ENCODE measurements at places on chromosomes 3 and 15. TPM values are rescaled to one million over a fixed set of nuclear protein-coding genes. Genes with fewer than 3 reads are reported as not detected.

CHDH gene
- 11.7 TPM for total RNA-seq

SLC28A1 gene
- not detected for total RNA-seq

WDR49 gene
- 0.35 TPM for total RNA-seq

DLG1 gene
- 27.1 TPM for total RNA-seq

FRMD4B gene
- 1.0 TPM for total RNA-seq

DNA sequence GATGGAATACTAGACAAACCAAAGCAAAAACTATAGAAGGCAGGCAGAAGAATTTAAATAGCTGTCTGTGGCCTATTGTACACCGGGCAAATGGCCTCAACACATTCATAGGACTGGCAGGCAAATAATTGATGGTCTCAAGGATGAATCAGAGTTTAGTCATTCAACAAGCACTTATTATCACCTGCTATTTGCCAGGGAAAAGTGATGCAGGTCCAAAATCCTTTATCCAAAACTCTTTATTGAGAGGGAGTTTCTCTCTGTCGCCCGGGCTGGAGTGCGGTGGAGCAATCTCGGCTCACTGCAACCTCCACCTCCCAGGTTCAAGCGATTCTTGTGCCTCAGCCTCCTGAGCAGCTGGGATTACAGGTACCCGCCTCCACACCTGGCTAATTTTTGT, 2.3 kb downstream of the EIF2AK4 start:
- no peak for DNase-seq

DNA sequence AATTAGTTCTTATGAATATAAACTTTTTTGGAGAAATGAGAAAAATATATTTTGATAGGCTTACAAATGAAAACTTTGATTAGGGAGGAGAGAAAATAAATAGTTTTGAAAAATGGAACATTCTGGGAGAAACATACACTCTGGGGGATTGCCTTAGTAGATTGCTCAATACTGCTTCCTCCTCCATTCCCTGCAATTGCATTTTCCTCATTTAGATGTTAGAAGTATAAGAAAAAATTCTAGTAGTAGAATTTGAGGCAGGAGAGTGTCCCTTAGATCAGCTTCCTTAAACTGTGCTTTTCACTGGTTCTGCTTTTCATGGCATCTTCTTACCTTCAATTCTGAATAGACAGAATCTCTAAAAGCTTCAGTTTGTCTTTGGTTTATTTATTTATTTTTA, 46.2 kb upstream of the CTDSPL2 start:
- no peak for DNase-seq

DNA sequence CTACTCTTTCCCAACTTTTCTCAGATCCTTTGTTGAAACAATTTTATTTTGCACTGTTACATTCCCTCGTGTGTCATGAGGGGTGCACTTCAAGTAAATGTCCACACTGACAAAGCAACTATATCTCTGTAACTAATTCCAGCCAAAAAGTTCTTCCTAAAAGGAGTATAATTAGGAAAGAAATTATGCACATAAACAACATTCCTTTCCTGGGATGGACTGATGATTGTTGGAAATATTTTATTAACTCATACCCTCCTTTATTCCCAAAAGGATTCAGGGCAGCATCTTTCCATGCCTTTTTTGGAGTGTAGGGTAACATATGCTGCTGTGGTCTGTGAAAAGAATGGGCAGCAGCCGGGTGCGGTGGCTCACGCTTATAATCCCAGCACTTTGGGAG, 426.1 kb upstream of the THBS1 start:
- DNase-seq = no peak

GRCh38 chr3:12356175-12356574, 67.3 kb downstream of the PPARG start:
- DNase-seq = no peak

DNA sequence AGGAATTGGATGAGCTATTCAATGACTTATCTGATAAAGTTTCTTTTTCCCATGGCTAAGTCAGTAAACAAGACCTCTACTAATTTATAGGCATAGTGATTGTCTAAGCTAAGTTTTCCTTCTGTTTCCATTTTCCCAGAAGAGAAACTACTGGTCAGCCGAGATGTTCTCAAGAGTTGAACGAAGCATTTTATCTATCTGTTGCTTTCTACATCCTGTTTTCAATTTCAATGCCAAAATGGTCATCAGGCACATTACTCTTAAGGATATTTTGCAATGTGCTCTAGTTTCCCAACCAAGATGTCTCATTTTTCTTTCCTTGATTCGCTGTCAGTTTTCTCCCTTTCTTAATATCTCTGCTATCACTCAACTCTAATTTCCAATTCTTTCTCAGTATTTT, 228.7 kb downstream of the MBNL1 start:
- DNase-seq = no peak

DNA sequence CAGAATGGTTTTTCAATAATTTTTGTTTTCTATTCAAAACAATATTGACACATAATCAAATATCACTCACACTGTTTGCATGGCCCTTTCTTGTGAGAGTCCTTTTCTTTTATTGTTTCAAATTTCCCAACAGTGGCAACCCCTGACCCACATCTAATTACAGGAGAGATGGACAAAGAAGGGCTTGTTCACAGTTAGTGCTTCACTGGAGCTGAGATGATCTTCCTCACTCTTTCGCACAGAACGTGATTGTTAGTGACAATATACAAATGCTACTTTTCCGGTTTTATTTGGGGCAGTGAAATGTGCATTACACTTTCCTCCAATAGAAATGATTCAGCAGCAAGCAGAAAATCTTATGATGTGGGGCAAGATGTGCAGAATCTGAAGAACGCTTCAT, 38.6 kb upstream of the TTC14 start:
- no peak for DNase-seq

DNA sequence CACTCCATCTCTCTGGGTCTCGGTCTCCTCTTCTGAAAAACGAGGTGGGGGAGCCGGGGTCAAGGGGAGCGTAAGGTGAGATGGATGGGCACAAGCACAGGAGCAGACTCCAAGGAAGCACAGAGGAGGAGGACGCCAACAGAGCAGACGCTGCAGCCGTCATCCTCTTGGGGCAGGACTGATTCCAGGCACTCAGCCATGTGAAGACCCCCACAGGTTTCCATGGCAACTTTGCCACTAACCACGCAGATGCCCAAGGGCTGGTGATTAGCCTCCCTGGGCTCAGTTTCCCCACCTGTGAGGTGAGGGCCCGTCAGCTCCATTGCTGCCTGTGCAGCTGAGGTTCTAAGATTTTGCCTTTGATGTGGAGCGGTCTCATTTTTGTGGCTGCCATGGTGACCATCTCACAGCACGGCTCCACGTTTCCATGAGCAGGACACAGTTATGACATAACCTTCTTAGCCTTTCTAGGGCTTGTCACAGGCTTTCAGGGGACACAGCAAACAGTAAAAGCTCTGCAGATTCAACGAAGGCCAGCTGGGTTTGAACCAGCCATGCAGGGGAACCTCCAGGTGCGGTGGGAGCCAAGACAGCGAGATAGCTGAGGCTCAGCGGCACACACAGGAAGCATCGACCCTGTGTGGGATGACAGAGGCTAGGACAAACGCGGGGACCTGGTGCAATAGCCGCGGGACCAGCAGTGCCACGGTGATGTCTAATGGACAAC, 170.3 kb downstream of the NUP210 start:
- DNase-seq = no peak

- DNase-seq = no peak
These were observed 2.1 kb upstream of the PRSS50 start for GRCh38 chr3:46719735-46720271.

DNA sequence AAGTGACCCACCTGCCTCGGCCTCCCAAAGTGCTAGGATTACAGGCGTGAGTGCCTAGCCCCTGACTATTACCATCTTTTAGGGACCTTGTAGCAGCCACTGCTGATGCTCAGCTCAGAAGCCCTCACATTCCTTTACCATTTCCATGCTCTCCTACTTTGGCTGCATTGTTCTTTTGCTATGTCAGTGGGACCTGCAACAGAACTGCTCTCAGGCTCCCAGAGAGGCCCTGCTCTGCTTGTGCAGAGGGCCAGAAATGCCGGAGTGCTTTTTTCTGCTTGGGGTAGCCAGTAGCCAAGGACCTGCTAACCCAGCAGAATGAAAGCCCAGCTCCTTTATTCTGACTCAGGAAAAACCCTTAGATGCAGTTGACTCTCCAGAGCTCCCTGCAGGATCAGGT, 18.3 kb upstream of the PROK2 start:
- DNase-seq = no peak

- DNase-seq = no peak
These were observed 8.5 kb downstream of the FLNB start for GRCh38 chr3:58016710-58017109.

- DNase-seq = no peak
These were observed 2.5 kb upstream of the IRAK2 start for GRCh38 chr3:10162185-10162584.
